ENCODE measurements at places on chromosomes 5 and 9. TPM values are rescaled to one million over a fixed set of nuclear protein-coding genes. Genes with fewer than 3 reads are reported as not detected.
A peak's percentile ranks its signal among the peaks of the same experiment; 100 is the strongest.

The PMPCA gene
- 69.0 TPM for polyA plus RNA-seq

The PCDHGA12 gene
- polyA plus RNA-seq, result 3.2 TPM

The IL4 gene
- polyA plus RNA-seq, result not detected

The GCNT4 gene
- polyA plus RNA-seq, result not detected

DNA sequence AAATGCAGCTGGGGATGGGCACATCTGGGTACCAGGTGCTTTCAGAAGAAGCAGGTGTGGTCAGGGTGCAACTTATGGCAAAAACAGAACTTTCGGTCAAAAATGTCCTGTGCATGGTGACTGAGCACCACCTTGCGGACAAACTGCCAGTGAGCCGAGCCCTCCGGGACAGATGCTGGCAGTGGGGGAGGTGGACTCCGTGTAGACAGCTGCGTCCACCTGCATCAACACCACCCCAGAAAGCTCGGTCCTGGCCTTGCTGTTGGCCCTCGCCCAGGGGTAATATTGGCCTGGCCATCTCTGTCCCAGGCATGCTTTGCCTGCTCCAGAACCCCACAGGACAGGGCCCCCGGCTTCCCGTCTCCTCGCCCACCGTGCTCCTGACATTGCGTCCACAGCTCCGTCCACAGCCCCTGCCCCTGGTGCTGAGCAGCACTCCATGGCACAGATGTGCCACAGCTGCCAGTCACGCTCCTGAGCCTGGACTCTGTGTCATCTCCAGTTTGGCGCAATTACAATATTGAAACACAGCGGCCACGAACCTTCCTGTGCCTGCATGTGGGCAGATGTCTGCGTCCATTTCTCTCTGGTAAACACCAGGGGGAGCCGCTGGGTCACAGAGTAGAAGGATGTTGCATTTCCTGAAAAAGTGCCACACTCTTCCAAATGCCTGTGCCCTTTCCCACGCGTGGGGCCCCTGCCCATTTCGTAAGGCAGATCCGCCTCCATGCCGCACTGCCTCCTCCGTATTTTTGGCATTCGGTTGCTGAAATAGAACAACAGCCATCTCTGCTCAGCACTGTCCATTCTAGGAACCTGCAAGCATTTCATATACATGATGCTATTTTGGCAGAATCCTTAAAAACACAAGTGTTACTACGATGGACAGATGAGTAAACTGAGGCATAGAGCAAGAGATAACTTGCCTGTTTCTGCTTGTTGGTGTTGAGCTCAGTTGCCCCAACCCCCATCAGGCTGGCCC lies 33.4 kb upstream of the SLC6A19 start:
- peak; percentile 56 for DNase-seq

DNA sequence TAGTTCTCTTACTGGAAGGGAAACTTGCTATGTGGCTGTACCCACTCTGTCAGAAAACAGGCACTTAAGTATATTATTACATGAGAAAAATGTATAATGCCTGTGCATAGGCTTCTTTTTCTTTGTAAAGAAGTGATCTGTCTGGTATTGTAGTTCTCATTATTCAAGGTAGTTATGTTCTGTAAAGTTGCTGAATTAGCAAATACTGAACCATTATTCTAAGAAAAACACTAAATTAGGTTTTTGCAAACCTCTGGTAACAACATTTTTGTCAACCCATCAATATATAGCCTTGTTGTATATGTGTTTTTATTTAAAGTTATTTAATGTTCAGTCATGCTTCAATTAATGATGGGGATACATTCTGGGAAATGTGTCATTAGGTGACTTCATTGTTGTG lies 8.8 kb downstream of the RAD17 start:
- no peak for DNase-seq

- DNase-seq, result no peak
Observed at GRCh38 chr9:8622871-8623270, 823.3 kb upstream of the DMAC1 start.

DNA sequence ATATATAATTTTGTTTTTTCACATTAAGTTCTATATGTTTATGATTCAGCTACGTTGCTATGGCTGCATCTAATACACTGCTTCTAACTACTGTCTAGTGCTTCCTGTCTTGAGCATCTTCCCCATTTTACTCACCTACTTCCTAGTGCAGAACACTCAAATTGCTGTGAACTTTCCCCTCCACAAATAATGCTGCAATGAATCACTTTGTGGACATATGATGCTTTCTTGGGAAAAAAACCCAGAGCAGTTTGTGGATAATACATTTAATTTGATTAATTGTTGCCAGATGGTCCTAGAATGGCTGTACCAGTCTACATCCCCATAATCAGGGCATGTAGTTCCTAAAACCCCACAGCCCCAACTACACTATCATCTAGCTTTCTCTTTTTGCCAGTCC lies 18.5 kb downstream of the CD180 start:
- DNase-seq, result no peak

GRCh38 chr9:125397736-125398135 lies 136.1 kb downstream of the GAPVD1 start:
- no peak for DNase-seq

- DNase-seq, result no peak
Observed at GRCh38 chr9:3721096-3721495, 195.3 kb upstream of the RFX3 start.

All from endothelial cell of umbilical vein (primary cell).